ENCODE measurements at places on chromosomes 11 and 22.

DNA sequence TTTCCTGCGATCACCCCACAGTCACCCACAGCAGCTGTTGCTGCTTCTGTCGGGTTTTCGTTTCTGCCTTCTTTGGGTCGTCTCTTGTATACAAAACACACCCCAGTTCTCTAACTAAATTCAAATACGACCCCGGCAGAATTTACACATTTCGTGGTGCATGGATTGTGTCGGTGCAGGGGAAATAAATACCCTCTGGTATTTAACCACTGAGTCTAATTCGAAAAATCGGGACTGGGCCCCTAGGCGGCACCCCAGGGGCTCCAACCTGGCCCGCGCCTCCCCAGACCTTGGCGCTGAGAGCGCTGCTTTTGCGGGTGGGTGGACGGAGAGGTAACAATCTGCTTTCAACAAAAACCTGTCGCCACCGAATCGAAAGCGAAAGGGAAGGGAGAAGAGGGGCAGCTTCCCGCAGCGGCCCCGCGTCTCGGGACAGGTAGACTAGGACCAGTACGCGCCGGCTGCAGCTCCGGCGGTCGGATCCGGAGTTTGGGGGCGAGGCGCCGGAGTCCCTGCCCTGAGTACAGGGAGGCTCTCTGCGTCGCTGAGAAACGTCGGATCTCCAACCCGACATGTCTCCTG, 4.4 kb downstream of the ALX4 start:
- DNase-seq: no peak
- peaks cover 92% of the 10 kb centered on the region for H3K27me3 ChIP-seq
- H3K4me1 ChIP-seq: peaks cover 38% of the 10 kb centered on the region
- H3K4me3 ChIP-seq: peak overlapping the region; percentile 89
- H3K27ac ChIP-seq: no peak overlapping the region

- no peak overlapping the region for H3K4me3 ChIP-seq
- no peak overlapping the region for H3K27ac ChIP-seq
- H3K27me3 ChIP-seq: peaks cover 4% of the 10 kb centered on the region
- no peaks in the 10 kb centered on the region for H3K36me3 ChIP-seq
- DNase-seq: no peak
- H3K4me1 ChIP-seq: no peaks in the 10 kb centered on the region
Measured at GRCh38 chr11:119908573-119908904, 179.5 kb upstream of the NECTIN1 start.

- no peaks in the 10 kb centered on the region for H3K36me3 ChIP-seq
- no peak for DNase-seq
- H3K27ac ChIP-seq: no peak overlapping the region
- no peak overlapping the region for H3K4me3 ChIP-seq
- peaks cover 3% of the 10 kb centered on the region for H3K27me3 ChIP-seq
- H3K4me1 ChIP-seq: peaks cover 29% of the 10 kb centered on the region
Measured at GRCh38 chr11:63504054-63504453, 1.8 kb upstream of the LGALS12 start.

GRCh38 chr11:101445761-101446160, 138.0 kb downstream of the TRPC6 start:
- H3K4me1 ChIP-seq: no peaks in the 10 kb centered on the region
- H3K4me3 ChIP-seq: no peak overlapping the region
- no peaks in the 10 kb centered on the region for H3K36me3 ChIP-seq
- no peak overlapping the region for H3K27ac ChIP-seq
- DNase-seq: no peak
- no peaks in the 10 kb centered on the region for H3K27me3 ChIP-seq

- no peak for DNase-seq
- H3K36me3 ChIP-seq: no peaks in the 10 kb centered on the region
- H3K4me1 ChIP-seq: no peaks in the 10 kb centered on the region
- H3K27me3 ChIP-seq: no peaks in the 10 kb centered on the region
- H3K4me3 ChIP-seq: no peak overlapping the region
- H3K27ac ChIP-seq: no peak overlapping the region
Measured at GRCh38 chr11:13983081-13983751, 20.7 kb downstream of the SPON1 start.

DNA sequence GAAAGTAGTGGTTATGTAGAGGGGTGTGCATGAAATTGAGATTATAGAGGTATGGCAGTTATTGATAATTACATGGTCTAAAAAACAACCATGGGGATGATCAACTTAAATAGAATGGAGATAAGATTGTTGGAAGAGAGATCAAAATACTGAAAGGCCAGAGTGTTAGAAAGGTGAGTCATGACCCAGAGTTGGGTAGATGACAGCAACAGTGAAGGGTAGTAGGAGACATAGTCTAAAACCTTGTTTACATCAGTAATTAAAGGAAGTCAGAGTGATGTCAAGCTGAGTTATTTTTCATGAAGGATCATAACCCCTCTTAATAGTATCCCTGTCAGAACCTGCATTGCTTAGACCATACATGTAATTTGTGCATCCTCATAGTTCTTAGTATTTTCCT, 110.9 kb downstream of the ELP4 start:
- DNase-seq: no peak
- H3K27ac ChIP-seq: no peak overlapping the region
- H3K4me3 ChIP-seq: no peak overlapping the region
- no peaks in the 10 kb centered on the region for H3K27me3 ChIP-seq
- H3K36me3 ChIP-seq: no peaks in the 10 kb centered on the region

- H3K4me1 ChIP-seq: no peaks in the 10 kb centered on the region
- H3K4me3 ChIP-seq: no peak overlapping the region
- H3K27ac ChIP-seq: no peak overlapping the region
- no peak for DNase-seq
Measured at GRCh38 chr11:102617466-102618008, 7.6 kb downstream of the MMP20 start.

GRCh38 chr11:110897035-110897434, 184.8 kb upstream of the ARHGAP20 start:
- H3K36me3 ChIP-seq: no peaks in the 10 kb centered on the region
- H3K4me3 ChIP-seq: no peak overlapping the region
- no peak for DNase-seq
- H3K27ac ChIP-seq: no peak overlapping the region
- peaks cover 7% of the 10 kb centered on the region for H3K27me3 ChIP-seq
- no peaks in the 10 kb centered on the region for H3K4me1 ChIP-seq

GRCh38 chr11:121929581-121929980, 186.4 kb downstream of the BLID start:
- H3K27ac ChIP-seq: no peak overlapping the region
- H3K36me3 ChIP-seq: no peaks in the 10 kb centered on the region
- no peaks in the 10 kb centered on the region for H3K4me1 ChIP-seq
- no peak for DNase-seq
- H3K27me3 ChIP-seq: peaks cover 25% of the 10 kb centered on the region

DNA sequence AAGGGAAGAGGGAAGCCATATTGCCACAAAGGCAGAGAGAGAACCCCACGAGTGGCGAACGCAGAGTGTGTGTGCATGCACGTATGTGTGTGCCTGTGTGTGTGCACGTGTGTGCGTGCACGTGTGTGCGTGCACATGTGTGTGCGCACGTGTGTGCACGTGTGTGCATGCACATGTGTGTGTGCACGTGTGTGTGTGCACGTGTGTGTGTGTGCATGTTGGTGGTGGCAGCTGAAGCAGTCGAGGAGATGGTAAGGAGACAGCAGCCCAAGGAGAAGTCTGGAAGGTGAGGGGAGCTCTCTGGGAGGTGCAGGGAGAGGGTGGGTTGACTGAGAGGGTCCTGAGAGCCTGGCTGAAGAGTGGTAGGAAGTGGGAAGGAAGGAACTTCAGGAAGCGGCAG, 94.1 kb upstream of the NECTIN1 start:
- DNase-seq: no peak
- H3K27ac ChIP-seq: no peak overlapping the region
- peaks cover 40% of the 10 kb centered on the region for H3K27me3 ChIP-seq
- H3K4me3 ChIP-seq: no peak overlapping the region
- peaks cover 2% of the 10 kb centered on the region for H3K4me1 ChIP-seq

DNA sequence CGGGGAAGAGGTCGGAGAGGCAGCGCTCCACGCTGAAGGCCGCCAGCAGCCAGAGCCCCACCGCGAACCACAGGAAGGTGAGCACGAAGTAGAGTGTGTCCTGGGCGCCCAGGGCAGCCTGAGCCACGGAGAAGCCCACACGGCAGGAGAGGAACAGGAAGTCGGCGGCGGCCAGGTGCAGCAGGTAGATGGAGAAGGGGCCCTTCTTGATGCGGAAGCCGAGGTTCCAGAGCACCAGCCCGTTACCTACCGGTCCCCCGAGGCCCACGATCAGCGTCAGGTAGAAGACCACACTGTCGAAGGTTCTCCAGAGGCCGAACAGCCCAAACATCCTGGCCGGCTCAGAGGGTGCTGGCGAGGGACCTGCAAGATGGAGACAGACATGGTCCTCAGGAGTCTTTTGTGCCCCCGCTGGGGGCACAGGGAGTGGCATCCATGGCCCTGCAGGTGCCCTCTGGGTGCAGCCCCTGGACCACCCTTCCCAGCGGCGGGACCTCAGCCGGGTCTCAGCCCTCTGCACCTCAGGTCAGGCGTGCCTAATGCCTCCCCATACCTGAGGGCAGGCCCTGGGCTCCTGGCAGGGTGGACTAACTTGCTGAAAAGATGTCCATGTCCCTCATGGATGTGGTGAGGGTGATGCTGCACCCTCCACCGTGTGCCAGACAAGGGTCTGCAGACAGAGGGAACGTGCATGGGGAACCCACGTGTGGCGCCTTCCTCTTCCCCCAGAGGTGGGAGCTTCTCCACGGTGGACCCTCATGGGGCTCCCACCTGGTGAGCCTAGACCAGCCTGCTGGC, at the start of gene MRGPRG:
Gene MRGPRG (minus strand): TSS at position 331 of the 798 bp plus-strand sequence. CDS start 0 bp downstream, at position 331.
- no peak within 1 kb of the TSS for H3K27ac ChIP-seq
- no peak for DNase-seq
- H3K4me3 ChIP-seq: no peak within 1 kb of the TSS
- peaks cover 9% of the 10 kb centered on the region for H3K4me1 ChIP-seq
- no peaks in the 10 kb centered on the region for H3K36me3 ChIP-seq

DNA sequence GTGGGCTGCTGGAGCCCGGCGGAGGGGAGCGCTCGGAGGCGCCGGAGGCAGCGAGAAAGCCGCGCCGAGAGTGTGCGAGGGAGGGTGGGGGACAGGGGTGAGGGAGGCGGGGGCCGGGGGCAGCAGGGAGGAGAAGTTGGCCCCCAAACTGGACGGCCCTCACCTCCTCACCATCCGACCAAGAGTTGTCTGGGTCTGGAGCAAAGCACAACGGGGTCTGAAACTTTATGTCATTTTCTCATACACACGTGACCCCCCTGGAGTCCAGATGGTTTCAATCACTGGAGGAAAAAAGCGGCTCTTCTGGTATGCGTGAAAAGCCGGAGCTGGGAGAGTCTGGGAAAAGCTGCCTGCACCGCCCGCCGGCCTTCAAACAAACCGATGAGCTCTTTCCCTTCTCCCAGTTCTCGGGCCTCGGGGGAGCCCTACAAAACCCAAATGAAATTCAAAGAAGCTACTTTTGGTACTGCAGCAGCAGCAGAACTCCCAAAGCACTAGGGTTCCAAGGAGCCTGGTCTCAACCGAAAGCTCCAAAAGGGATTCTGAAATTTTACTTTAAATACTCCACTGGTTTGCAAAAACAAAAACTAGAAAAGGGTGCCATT, 39.7 kb upstream of the AKIP1 start:
- peaks cover 15% of the 10 kb centered on the region for H3K4me1 ChIP-seq
- no peaks in the 10 kb centered on the region for H3K36me3 ChIP-seq
- H3K27me3 ChIP-seq: peaks cover 64% of the 10 kb centered on the region
- H3K4me3 ChIP-seq: peak overlapping the region; percentile 66
- DNase-seq: no peak
- H3K27ac ChIP-seq: no peak overlapping the region

GRCh38 chr11:61453695-61454094, 23.8 kb downstream of the SDHAF2 start:
- no peak overlapping the region for H3K4me3 ChIP-seq
- H3K27ac ChIP-seq: no peak overlapping the region
- no peaks in the 10 kb centered on the region for H3K27me3 ChIP-seq

GRCh38 chr22:36505998-36506635, 723 bp downstream of the FOXRED2 start:
- H3K4me1 ChIP-seq: peaks cover 19% of the 10 kb centered on the region
- H3K27me3 ChIP-seq: no peaks in the 10 kb centered on the region
- H3K4me3 ChIP-seq: peak overlapping the region; percentile 67
- H3K36me3 ChIP-seq: peaks cover 11% of the 10 kb centered on the region

DNA sequence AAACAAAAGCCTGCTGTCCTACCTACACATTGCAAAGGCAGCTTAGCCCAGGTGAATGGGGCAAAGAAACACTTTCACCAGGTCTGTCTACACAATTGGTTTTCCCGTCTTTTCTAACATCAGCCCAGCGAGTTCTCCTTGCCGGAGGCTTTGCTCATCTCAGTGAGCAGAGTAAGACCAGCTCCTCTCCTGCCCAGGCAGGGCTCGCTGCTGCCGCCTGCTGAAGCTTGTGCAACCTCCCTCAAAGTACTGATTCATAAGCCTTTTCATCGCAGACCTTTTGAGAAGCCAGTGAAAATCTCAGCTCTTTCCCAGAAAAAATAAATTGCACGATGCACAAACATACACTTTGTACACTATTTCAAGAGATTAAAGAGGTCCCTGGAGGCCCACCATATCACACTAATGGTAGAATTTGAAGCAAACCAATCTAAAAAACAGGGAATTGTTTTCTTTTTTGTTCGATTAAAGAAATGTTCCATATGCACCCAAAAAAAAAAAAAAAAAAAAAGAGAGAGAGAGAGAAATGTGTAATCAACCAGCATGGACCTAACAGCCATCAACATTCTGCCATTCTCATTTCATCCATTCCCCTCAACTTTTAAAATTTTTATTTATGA, 328.1 kb upstream of the MPPED2 start:
- peaks cover 7% of the 10 kb centered on the region for H3K27me3 ChIP-seq
- peak; percentile 2 for DNase-seq
- H3K4me1 ChIP-seq: peaks cover 2% of the 10 kb centered on the region
- no peaks in the 10 kb centered on the region for H3K36me3 ChIP-seq
- H3K4me3 ChIP-seq: no peak overlapping the region
- no peak overlapping the region for H3K27ac ChIP-seq

DNA sequence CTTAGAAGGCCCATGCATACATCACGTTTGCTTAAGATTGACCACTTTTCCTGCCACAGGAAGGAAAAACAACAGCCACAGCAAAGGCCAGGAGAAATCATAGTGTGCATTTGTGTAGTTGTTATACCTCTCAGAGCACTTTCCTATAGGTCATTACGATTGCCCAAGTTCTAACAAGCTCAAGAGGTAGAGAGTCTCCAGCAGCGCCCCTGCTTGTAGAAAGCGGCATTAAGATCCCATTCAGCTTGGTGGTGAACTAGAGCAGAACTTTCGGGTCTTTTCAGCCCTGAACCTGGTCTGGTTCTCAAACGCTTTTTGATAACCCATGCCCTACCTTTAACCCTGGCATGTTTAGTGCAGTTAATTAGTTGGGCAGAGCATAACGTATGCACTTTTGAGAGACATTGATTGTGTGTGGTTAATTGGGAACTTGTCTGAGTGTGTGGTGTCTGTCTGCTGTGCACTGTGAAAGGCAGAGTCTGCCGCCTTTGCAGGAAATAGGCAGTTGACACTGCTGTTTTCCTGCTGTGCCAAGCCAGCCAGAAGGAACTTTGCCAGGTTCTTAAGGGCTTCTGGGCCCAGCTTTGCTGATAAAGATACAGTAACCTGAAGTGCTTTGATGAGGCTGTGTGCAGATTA, 109.9 kb upstream of the CLMP start:
- peaks cover 14% of the 10 kb centered on the region for H3K27me3 ChIP-seq
- no peak overlapping the region for H3K4me3 ChIP-seq
- H3K27ac ChIP-seq: no peak overlapping the region
- no peaks in the 10 kb centered on the region for H3K36me3 ChIP-seq
- DNase-seq: no peak
